Endothelial cell of umbilical vein (primary cell): ENCODE measurements at places on chromosomes 4 and X. TPM values are rescaled to one million over a fixed set of nuclear protein-coding genes. Genes with fewer than 3 reads are reported as not detected.

DNA sequence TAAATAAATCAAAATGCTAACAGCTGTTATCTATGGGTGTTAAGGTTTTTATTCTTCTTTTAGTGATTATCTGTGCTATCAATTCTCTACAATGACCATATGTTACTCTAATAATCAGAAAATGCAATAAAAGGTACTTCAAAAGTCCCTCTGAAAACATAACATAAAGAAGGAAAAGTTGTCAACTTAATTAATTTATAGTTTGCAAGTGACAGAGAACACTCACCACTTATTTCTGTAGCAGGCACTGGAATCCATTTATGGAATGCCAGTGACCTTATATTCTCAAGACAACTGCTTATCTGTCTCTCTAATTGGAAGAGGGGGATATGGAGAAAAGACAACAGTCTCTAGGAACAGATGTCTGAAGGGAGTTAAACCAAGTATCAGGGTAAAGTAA lies 25.6 kb upstream of the PLS3 start:
- H3K27me3 ChIP-seq: no peaks in the 10 kb centered on the region
- H3K27ac ChIP-seq: peak overlapping the region; percentile 85
- peak; percentile 35 for DNase-seq
- H3K36me3 ChIP-seq: no peaks in the 10 kb centered on the region
- H3K4me1 ChIP-seq: peaks cover 44% of the 10 kb centered on the region

DNA sequence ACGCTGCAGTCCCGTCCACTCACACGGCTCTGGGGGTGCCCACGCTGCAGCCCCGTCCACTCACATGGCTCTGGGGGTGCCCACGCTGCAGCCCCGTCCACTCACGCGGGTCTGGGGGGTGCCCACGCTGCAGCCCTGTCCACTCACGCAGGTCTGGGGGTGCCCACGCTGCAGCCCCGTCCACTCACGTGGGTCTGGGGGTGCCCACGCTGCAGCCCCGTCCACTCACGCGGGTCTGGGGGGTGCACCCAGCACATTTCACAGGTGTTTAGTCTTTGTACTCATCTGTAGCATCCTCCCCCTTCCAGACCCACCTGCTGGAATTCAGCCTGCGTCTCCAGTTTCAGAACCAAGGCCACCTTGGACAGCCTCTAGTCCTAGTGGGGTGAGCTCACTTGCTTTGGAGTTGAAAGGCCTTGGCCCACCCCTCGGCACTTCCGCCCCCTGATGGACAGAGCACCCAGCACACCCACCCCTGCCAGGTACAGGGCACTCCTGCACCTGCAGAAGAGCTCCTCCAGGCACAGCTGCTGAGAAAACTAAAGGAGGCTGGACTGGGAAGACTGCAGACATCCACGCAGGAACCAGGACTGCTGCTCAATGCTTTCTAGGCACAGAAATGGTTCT lies 73.0 kb downstream of the ABLIM2 start:
- no peak overlapping the region for H3K27ac ChIP-seq
- no peaks in the 10 kb centered on the region for H3K36me3 ChIP-seq
- no peak for DNase-seq
- H3K27me3 ChIP-seq: no peaks in the 10 kb centered on the region

GRCh38 chr4:8002525-8003309 lies 63.1 kb upstream of the AFAP1 start:
- no peak overlapping the region for H3K4me3 ChIP-seq
- no peaks in the 10 kb centered on the region for H3K36me3 ChIP-seq
- H3K27ac ChIP-seq: no peak overlapping the region

DNA sequence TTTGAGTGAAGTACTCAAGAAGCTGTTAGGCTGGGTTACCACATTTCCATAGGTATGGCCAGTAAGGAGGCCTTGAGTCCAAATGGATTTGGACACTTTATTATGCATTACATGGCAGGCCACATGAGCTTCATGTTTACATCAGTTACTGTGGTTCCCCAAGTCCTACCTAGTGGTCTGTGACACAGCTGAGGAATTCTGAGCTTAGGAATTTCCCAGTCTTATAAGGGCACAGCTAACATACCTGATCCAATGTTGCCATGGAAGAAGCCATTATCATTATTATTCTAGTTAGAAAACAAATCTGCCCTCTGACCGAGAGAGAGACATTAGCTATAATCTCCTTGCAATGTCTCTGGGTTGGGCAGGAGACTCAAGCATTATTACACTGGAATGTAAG lies 174.4 kb upstream of the NUDT10 start:
- H3K27ac ChIP-seq: no peak overlapping the region
- DNase-seq: no peak
- H3K36me3 ChIP-seq: no peaks in the 10 kb centered on the region
- no peaks in the 10 kb centered on the region for H3K27me3 ChIP-seq
- H3K4me1 ChIP-seq: no peaks in the 10 kb centered on the region

- peaks cover 9% of the 10 kb centered on the region for H3K4me1 ChIP-seq
- H3K27me3 ChIP-seq: no peaks in the 10 kb centered on the region
- no peak overlapping the region for H3K4me3 ChIP-seq
- peak; percentile 23 for DNase-seq
- H3K36me3 ChIP-seq: peaks cover 2% of the 10 kb centered on the region
- H3K27ac ChIP-seq: no peak overlapping the region
Observed at GRCh38 chr4:147863808-147864472, 132.1 kb downstream of the ARHGAP10 start.

DNA sequence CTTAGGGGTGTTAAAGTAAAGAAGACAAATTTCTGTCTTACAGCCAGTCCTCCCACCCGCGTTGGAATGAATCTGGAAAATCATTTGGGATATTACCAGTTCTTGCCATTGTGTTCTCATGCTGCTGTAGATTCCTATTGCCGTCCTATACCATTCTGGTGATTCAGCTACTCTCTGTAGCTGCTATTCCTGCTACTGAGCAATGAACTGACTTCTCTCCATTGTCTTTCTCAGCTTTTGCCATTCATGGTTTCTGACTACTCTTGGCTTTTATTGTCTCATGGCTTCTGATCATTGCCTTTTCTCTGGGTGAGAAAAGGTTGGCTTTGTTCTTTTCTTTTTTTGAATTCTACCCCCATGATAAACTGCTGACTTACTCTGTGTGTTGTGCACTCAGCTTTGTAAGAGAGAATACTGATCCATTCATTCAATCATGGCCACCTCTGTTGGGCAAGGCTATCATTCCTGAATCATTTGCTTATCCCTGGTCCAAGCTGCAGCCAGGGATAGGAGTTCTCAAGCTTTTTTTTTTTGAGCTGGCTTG lies 27.7 kb upstream of the METAP1 start:
- H3K27ac ChIP-seq: no peak overlapping the region
- DNase-seq: no peak
- no peaks in the 10 kb centered on the region for H3K4me1 ChIP-seq
- peaks cover 7% of the 10 kb centered on the region for H3K27me3 ChIP-seq
- no peaks in the 10 kb centered on the region for H3K36me3 ChIP-seq
- no peak overlapping the region for H3K4me3 ChIP-seq

GRCh38 chr4:4284827-4285618 lies 4.9 kb downstream of the LYAR start:
- H3K36me3 ChIP-seq: peaks cover 9% of the 10 kb centered on the region
- no peak overlapping the region for H3K27ac ChIP-seq
- DNase-seq: no peak
- peaks cover 10% of the 10 kb centered on the region for H3K4me1 ChIP-seq

Gene PALLD
- 47.9 and 48.2 TPM in 2 replicates for total RNA-seq

Gene USP26
- not detected in 2 replicates for total RNA-seq

Gene BEND2
- total RNA-seq: not detected in 2 replicates

Gene ZCCHC18
- 1.6 and 2.3 TPM in 2 replicates for total RNA-seq
